ENCODE measurements at places on chromosomes 2 and 18.
A peak's percentile ranks its signal among the peaks of the same experiment; 100 is the strongest.

- DNase-seq = no peak
Observed at GRCh38 chr2:134778372-134778771, 59.6 kb upstream of the TMEM163 start.

DNA sequence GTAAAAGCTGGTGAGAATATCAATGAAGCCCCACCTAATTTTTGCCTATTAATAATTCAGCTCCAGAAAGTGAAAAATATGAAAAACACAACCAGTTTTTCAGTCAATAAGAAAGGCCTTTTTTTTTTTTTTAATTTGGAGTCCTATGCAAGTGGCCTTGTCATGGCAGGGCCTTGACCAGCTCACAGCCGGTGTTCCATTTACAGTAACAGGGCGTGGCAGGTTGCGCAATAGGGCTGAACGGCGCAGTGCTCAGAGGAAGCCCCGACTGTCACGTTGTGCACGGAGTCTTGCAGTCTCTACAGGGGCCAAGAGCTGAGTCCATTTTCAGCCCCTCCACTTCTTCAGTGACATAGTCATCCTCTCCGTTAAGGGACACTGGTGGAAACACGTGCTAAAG is 184.1 kb upstream of the FN1 start:
- DNase-seq = no peak

DNA sequence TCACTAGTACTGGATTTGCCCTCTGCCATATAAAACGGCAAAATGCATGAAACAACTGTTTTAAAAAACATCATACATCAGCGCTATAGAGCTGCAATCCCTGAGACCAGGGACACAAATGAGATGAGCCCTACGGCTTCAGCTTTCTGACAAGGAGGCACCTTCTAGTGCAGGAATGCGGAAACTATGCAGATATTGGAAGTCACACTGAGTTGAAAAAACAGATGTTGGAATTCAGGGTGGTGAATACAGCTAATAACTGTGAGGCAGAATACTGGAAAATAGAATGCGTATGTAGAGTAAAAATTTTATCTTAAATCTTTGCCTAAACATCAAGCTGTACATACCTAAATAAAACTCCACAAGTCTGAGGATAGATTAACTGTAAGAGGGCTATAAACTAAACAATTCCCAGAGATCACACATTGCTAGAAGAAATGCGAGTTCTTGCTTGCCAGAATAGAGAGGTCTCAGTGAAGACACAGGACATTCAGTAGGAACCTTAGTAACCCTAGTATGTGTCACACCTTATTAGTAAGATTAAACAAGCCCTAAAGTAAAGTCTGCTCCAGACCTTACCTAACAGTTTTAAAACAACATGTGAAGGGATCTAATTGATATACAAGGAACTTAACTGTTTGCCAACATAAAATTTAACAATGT is 541.4 kb upstream of the DDX18 start:
- DNase-seq = no peak

GRCh38 chr2:19711470-19712372 is 190.1 kb downstream of the TTC32 start:
- peak; percentile 88 for DNase-seq

All from right hindlimb (tissue), 1 donor.